ENCODE measurements at places on chromosomes 3 and 15. TPM values are rescaled to one million over a fixed set of nuclear protein-coding genes. Genes with fewer than 3 reads are reported as not detected.

FGF7 gene
- total RNA-seq: 31.4 TPM

NEK11 gene
- 4.0 TPM for total RNA-seq

LINGO1 gene
- total RNA-seq: 18.3 TPM

NR2E3 gene
- total RNA-seq: not detected

WDR93 gene
- total RNA-seq: not detected

SAMD7 gene
- not detected for total RNA-seq

SPATA12 gene
- total RNA-seq: not detected

SKOR1 gene
- total RNA-seq: not detected

FHIT gene
- total RNA-seq: 0.21 TPM

ZIC1 gene
- 1.5 TPM for total RNA-seq

PCCB gene
- total RNA-seq: 114 TPM

DNA sequence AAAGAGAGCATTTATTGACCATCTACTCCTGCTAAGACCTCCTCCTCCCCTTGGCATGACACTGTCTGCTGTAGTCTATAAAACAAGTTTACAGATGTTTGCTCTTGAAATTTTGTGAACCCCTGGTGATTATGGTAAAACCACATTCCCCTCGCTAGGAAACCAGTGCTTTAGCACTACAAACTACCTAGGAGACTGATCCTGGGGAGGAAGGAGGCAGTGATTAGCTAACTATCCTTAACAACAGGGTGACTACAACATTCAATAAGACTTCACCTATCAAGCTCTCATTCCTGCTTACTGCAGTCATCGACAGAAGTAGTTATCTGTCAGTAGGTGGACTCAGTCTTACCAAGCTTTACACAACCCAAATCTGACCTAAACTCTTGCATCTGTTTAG lies 371.3 kb downstream of the TUSC7 start:
- H3K4me3 ChIP-seq: no peak overlapping the region
- H3K36me3 ChIP-seq: no peaks in the 10 kb centered on the region
- no peaks in the 10 kb centered on the region for H3K4me1 ChIP-seq
- DNase-seq: no peak

DNA sequence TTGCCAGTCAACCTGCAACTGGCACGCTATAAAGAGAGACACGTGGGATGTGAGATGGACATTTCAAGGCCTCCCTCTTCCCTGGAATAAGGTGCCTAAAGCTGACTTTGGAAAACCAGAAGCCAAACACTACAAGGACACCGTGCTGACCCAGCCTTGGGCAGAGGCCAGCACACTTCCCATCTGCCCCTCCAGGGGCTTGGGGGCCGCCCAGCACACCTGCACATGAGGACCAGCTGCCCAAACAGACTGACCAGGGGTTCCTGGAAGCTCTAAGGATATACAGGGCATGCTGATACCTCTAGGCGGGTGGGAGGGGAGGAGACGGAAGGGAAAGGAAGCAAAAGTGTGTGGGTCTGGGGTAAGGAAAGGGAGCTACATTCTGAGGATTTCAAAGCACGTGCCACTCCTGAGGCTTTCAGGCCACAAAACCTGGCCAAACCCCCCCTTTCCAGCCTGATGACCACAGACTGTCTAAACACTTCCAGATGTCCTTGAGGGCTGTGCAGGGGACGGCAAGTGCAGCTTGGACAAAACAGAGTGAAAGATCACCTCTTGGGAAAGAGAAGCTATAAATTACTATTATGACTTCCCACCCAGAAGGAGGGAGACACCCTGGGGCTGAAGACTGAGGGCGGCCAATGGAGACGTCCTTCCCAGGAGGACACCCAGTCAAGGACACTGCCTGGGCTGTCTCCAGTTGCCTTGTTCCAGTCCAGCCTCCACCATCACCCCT lies 57.9 kb downstream of the ADCY5 start:
- DNase-seq: no peak
- no peaks in the 10 kb centered on the region for H3K27me3 ChIP-seq
- H3K4me1 ChIP-seq: peaks cover 57% of the 10 kb centered on the region
- peak overlapping the region; percentile 93 for H3K27ac ChIP-seq

- H3K27me3 ChIP-seq: no peaks in the 10 kb centered on the region
- no peaks in the 10 kb centered on the region for H3K4me1 ChIP-seq
- H3K4me3 ChIP-seq: no peak overlapping the region
- DNase-seq: no peak
Measured at GRCh38 chr3:158074591-158074990, 31.6 kb downstream of the SHOX2 start.

- H3K27ac ChIP-seq: no peak overlapping the region
- no peak overlapping the region for H3K4me3 ChIP-seq
- H3K36me3 ChIP-seq: no peaks in the 10 kb centered on the region
- DNase-seq: no peak
- H3K4me1 ChIP-seq: no peaks in the 10 kb centered on the region
- no peaks in the 10 kb centered on the region for H3K27me3 ChIP-seq
Measured at GRCh38 chr3:72054976-72055375, 270.0 kb upstream of the PROK2 start.

DNA sequence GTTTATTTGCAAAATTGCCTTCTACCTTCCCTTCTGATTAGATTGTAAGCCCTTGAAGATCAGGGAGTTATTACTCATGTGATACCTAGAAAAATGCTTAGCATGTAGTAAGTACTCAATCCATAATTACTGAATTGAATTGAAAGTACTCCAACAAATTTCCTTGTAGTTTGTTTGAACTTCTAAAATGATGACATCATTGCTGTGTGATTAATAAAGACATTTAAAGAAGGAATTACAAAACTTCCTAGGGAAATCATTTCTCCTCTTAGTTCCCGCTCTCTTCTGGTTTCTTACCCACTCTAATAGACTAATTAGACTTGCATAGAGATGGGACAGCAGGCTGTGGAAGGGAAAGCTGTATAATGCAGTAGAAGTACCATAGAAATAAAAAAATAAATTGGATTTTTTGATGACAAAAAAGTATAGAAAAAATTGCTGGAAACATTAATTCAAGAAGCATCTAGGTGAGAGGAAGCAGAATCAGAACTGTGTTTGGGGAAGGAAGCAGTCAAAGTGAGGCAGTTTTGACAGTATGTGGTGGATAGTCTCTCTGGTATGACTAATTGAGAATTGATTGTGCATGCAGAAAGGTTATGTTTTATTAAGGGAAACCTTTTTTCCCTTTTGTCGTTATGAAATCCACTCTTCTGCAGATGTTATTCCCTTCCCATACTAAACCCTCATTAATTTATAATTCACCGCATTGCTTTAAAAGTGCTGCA lies 93.0 kb downstream of the ALCAM start:
- no peaks in the 10 kb centered on the region for H3K4me1 ChIP-seq
- no peaks in the 10 kb centered on the region for H3K36me3 ChIP-seq
- H3K27me3 ChIP-seq: no peaks in the 10 kb centered on the region
- no peak overlapping the region for H3K4me3 ChIP-seq
- H3K27ac ChIP-seq: no peak overlapping the region
- no peak for DNase-seq

DNA sequence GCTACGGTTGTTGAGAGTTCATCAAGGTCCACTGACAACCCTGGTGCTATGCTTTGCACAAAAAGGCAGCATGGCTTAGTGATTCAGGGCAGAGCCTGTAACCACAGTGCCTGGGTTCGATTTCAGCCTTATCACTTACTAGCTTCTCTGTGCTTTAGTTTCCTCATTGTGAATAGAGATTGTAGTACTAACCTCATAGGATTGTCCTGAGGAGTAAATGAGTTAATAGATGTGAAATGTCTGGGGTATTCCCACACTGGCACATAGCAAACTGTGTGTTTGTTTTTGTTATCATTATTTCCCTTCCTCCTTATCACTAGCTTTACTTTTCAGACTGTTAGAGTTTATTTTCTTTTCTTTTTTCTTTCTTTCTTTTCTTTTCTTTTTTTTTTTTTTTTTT lies 16.3 kb downstream of the CRTAP start:
- peaks cover 78% of the 10 kb centered on the region for H3K36me3 ChIP-seq
- peaks cover 11% of the 10 kb centered on the region for H3K4me1 ChIP-seq
- H3K27ac ChIP-seq: no peak overlapping the region
- no peak overlapping the region for H3K4me3 ChIP-seq
- no peak for DNase-seq

GRCh38 chr15:40536501-40536900 lies 28.3 kb downstream of the CCDC32 start:
- no peaks in the 10 kb centered on the region for H3K27me3 ChIP-seq
- no peak overlapping the region for H3K4me3 ChIP-seq
- H3K27ac ChIP-seq: no peak overlapping the region
- H3K4me1 ChIP-seq: no peaks in the 10 kb centered on the region

- no peak overlapping the region for H3K27ac ChIP-seq
- H3K36me3 ChIP-seq: no peaks in the 10 kb centered on the region
- H3K4me3 ChIP-seq: no peak overlapping the region
- no peaks in the 10 kb centered on the region for H3K27me3 ChIP-seq
- DNase-seq: no peak
- no peaks in the 10 kb centered on the region for H3K4me1 ChIP-seq
Measured at GRCh38 chr3:131553495-131554247, 50.9 kb upstream of the MRPL3 start.

GRCh38 chr15:55532944-55533343 lies 24.9 kb upstream of the DNAAF4 start:
- H3K36me3 ChIP-seq: no peaks in the 10 kb centered on the region
- H3K27me3 ChIP-seq: no peaks in the 10 kb centered on the region
- no peak overlapping the region for H3K27ac ChIP-seq
- H3K4me3 ChIP-seq: no peak overlapping the region

- no peak overlapping the region for H3K4me3 ChIP-seq
- peaks cover 14% of the 10 kb centered on the region for H3K4me1 ChIP-seq
- no peaks in the 10 kb centered on the region for H3K36me3 ChIP-seq
- H3K27me3 ChIP-seq: no peaks in the 10 kb centered on the region
- no peak overlapping the region for H3K27ac ChIP-seq
- DNase-seq: no peak
Measured at GRCh38 chr3:121735047-121735696, 14.4 kb downstream of the GOLGB1 start.

- no peak overlapping the region for H3K27ac ChIP-seq
- no peak overlapping the region for H3K4me3 ChIP-seq
- H3K36me3 ChIP-seq: no peaks in the 10 kb centered on the region
- no peak for DNase-seq
- H3K27me3 ChIP-seq: no peaks in the 10 kb centered on the region
- no peaks in the 10 kb centered on the region for H3K4me1 ChIP-seq
Measured at GRCh38 chr3:105948101-105948500, 79.3 kb upstream of the CBLB start.

DNA sequence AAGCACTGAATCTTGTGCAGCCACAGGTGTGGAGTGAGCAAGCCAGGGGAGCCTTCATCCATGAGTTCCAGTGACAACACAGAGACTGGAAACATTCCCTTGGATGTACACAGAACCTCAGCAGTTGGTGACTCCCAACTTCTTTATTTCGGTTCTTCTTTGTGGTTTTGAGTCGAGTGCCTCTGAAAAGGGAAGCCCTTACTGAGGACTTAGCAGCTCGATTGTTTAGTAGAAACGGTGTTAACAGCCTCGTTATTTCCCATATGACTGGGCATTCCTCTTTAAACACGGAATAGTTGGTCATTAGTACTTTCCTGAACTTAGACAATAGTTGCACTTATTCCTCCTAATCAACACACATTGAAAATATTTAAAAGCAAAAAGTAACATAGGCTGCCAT lies 7.7 kb downstream of the SLCO3A1 start:
- peaks cover 29% of the 10 kb centered on the region for H3K4me1 ChIP-seq
- H3K27me3 ChIP-seq: no peaks in the 10 kb centered on the region
- H3K36me3 ChIP-seq: no peaks in the 10 kb centered on the region

- H3K27me3 ChIP-seq: no peaks in the 10 kb centered on the region
- peak overlapping the region; percentile 94 for H3K27ac ChIP-seq
- no peak for DNase-seq
- H3K36me3 ChIP-seq: no peaks in the 10 kb centered on the region
- H3K4me1 ChIP-seq: peaks cover 10% of the 10 kb centered on the region
Measured at GRCh38 chr3:196501316-196502044, 2.1 kb downstream of the RNF168 start.

GRCh38 chr3:29581311-29581710 lies 300.4 kb downstream of the RBMS3 start:
- no peaks in the 10 kb centered on the region for H3K36me3 ChIP-seq
- no peak overlapping the region for H3K4me3 ChIP-seq
- DNase-seq: no peak
- peaks cover 10% of the 10 kb centered on the region for H3K4me1 ChIP-seq

GRCh38 chr3:32026593-32026992 lies 45.0 kb downstream of the ZNF860 start:
- no peaks in the 10 kb centered on the region for H3K4me1 ChIP-seq
- DNase-seq: no peak

DNA sequence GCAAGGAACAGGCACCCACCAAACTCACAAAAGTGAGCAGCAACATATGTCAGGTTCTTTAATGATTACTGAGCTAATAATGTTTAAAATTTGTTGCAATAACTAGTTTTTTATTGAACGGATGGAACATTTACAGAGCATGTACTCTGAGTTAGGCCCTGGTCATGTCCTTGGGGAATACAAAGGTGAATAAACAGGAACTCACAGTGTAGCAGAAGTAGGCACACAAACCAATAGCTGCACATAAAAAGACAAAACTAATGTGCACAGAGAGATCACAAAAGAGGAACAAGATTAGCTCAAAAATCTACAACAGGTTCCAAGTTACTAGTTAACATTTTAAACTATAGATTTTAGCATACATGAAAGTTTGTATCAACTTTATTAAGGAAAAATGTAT lies 505.3 kb upstream of the PPP2R3A start:
- no peaks in the 10 kb centered on the region for H3K36me3 ChIP-seq
- DNase-seq: no peak
- no peaks in the 10 kb centered on the region for H3K4me1 ChIP-seq
- no peak overlapping the region for H3K4me3 ChIP-seq

GRCh38 chr3:25380222-25380739 lies 47.8 kb upstream of the RARB start:
- no peak overlapping the region for H3K4me3 ChIP-seq
- no peaks in the 10 kb centered on the region for H3K27me3 ChIP-seq
- DNase-seq: no peak
- H3K36me3 ChIP-seq: no peaks in the 10 kb centered on the region
- no peak overlapping the region for H3K27ac ChIP-seq
- no peaks in the 10 kb centered on the region for H3K4me1 ChIP-seq

DNA sequence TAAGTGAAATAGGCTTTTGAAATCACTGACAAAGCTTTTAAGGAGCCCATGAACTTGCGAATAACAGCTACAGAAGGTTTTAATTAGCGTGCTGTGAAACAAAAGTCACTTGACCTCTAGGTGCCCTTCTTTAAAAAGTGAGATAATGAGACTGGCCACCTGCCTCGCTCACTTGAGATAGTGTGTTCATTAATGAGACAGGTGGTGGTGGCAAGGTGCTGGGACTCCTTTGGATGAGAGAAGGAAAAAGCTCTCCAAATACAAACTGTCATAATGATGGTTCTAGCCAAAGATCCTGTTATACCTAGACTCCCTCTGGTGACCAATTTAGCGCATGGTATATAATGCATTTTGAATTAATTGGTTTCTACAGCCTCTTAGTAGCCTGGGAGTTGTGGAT lies 22.7 kb upstream of the IREB2 start:
- H3K4me3 ChIP-seq: no peak overlapping the region
- H3K27ac ChIP-seq: no peak overlapping the region
- H3K27me3 ChIP-seq: no peaks in the 10 kb centered on the region

DNA sequence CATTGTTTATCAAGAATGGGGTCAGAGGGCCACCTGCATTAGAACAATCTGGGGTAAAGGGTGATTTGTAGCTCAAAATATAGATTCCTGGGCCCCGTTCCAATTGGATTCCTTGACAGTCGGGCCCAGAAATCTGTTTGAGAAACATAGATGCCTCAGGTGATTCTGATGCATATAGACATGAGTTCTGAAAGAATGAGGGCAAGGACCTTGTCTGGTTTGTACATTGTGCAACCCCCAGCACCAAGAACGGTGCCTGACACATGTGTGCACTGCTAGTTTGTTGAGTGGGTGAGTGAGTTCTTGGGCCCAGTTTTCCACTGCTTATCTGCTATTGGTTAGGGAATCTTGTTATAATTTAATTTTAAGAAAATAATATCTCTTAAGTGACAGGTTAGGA lies 16.6 kb downstream of the CRYBG3 start:
- H3K4me3 ChIP-seq: no peak overlapping the region
- no peaks in the 10 kb centered on the region for H3K36me3 ChIP-seq
- no peaks in the 10 kb centered on the region for H3K27me3 ChIP-seq
- DNase-seq: no peak
